SIG-M5 (cell line): ENCODE measurements at places on chromosomes 11 and 22.

GRCh38 chr11:95338430-95338991, 107.5 kb upstream of the SESN3 start:
- DNase-seq = no peak

DNA sequence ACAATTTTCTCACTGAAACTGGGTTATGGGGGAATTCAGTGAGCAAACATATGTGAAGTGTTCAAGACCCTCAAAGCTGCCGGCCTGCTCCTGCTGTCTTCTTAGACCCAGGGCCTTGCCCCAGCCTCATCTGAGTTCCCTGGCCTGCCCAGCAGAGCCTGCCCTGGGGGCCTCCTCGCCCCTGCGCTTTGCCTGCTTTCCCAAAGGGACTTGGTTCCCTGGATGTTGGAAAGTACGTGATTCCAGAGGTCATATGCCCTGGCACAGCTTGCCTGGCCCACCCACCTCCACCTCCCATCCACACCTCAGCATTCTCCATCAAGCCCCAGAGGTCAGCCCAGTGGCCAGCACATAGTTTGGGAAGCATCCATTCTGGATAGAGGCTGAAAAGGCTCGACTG, 13.7 kb upstream of the POU2F3 start:
- DNase-seq = no peak

- no peak for DNase-seq
Measured at GRCh38 chr11:75793966-75794365, 21.0 kb upstream of the UVRAG start.

GRCh38 chr22:44754998-44755397, 2.6 kb downstream of the ARHGAP8 start:
- no peak for DNase-seq

DNA sequence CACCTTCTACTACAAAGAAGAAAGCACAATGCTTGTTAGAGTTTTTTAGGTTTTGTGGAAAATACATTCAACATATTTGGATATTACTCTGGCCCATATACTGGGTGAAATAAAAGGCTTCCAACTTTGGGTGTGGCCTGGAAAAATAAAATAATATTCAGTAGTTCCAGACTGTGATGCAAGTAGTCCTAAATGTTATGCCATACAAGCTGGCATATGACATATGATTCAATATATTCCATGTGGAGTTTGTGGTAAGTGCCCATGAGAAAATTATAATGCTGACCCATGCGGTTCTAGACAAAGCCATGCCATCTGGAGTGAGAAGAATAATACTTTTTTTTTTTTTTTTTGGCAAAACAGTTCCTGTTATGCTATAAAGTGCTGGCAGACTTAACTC, 683.3 kb downstream of the LUZP2 start:
- DNase-seq = no peak

GRCh38 chr22:37893583-37893983, 12.5 kb upstream of the MICALL1 start:
- no peak for DNase-seq

DNA sequence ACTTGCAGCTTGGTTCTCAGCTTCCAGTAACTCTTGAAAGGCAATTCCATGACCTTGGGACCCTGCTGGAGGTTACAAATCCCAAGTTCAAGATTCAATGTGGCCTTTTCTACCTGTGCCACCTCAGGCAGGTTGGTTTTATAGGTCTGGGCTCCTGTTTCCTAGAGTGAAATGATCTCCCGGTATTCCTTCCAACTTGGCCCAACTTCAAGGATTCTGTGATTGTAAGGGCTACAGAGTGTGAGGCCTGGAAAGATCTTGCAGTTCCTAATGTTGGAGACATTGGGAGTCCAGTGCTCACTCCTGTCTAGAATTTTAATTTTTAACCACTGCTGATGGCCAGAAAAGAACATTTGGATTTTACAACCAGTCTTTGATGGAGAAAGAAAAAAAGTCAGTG, 91.6 kb downstream of the LDLRAD3 start:
- no peak for DNase-seq

GRCh38 chr11:73164803-73165540, 22.9 kb upstream of the FCHSD2 start:
- DNase-seq = no peak

GRCh38 chr11:87603887-87604286, 566.2 kb downstream of the TMEM135 start:
- no peak for DNase-seq

DNA sequence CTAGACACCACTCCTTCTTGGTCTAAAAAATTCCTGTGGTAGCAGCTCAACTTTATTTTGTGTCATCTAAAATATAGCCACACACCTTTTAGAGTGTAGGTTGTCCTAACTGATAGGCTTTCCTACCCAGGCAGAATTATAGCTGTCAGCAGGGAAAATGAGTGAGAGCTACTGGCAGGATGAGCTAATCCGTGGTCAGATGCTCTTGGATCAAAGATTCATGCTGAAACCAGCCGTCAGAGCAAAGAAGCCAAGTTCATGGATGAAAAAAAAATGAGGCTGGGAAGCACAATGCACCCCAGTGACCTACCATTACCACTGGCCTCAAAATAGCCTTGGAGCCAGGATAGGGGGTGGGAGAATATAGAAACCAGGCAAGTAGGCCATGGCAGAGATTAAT, 113.1 kb upstream of the BLID start:
- no peak for DNase-seq

DNA sequence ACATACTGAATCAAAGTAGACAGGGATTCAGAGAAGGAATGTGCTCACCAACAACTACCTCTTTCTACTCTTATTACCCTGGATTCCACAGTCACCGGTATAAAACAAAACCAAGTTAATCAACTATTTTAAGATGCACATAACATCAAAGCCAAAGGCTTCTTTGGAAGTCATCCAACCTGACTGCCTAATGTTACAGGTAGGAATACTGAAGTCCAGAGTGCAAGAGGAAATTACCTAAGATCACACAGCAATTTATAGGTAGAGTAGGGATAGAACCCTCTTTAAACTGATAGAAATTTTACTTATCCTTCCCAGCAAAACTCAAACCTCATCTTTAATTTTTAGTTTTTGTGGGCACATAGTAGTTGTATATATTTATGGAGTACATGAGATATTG, 76.3 kb downstream of the PAK1 start:
- DNase-seq = no peak

GRCh38 chr22:46273432-46274148, 5.8 kb downstream of the TTC38 start:
- no peak for DNase-seq

GRCh38 chr22:27419473-27419872, 382.1 kb downstream of the MN1 start:
- DNase-seq = no peak

GRCh38 chr11:128042290-128042751, 545.0 kb downstream of the ETS1 start:
- no peak for DNase-seq

DNA sequence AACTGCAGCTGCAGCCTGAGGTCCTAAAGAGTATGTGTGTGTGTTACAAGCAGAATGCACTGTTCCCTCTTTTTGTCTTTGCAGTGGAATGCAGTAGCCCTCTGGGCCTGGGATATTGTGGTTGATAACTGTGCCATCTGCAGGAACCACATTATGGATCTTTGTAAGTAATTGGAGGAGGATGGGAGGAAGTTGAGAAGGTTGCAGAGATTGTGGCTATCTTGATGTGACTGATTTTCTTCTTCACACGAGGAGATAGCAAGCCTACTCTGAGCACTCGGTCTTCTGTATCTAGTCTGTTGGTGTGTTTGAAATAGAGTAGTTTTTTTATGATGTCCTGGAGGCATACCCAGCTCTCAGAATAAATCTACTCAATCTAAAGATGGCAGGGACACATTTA, 2.3 kb downstream of the RBX1 start:
- DNase-seq = no peak

DNA sequence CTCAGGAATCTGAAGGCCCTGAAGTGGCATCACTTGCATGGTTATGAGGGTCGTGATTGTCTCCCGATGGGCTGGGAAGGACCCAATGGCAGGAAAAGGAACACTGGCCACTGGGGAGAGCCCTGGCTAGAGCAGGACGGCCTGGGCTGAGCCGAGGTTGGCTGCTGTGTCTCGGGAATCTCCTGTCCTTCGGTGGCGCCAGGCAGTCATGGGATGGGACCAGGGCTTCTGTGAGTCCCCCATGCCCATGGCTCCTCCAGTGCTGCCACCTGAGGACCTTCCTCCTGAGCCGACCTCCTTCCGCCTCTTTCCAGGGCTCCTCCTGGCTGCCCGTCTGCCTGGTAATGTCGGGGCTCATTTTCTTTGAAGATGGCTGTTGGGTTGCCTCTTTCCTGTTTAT, 1394.0 kb downstream of the BRD1 start:
- DNase-seq = no peak

- no peak for DNase-seq
Measured at GRCh38 chr11:57438345-57439285, 11.7 kb upstream of the SLC43A3 start.

- DNase-seq = no peak
Measured at GRCh38 chr11:8387141-8387540, 123.5 kb upstream of the LMO1 start.

DNA sequence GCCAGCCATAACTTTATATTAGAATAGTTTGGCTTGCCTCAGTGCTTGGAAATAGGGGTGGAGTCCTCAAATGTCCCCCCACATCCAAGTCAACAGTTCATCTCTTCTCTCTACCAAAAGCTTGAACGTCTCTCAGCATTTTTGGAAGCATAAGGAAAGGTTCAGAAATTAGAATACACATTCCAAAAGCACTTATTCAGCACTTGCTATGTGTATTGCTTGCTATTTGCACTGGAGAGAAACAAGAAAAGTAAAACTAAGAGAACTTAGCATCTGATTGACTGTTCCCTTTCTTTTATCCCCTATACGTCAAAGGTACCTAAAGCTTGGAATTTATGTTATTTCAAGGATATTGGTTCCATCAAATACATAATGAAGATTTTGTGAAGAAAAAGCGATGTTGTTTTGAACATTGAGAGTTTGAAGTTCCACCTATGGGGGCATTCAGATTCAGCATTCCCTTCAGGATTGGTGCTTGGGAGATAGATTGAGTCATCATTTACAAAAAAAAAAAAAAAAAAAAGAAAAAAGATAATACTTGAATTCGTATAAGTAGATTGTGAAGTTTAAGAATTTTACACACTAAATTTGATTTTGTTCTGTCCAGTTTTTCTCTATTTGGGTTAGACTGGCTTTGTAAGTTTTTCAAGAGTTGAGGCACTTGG, 1.3 kb downstream of the TBRG1 start:
- DNase-seq = no peak

- DNase-seq = no peak
Measured at GRCh38 chr11:87307101-87307500, 269.4 kb downstream of the TMEM135 start.

DNA sequence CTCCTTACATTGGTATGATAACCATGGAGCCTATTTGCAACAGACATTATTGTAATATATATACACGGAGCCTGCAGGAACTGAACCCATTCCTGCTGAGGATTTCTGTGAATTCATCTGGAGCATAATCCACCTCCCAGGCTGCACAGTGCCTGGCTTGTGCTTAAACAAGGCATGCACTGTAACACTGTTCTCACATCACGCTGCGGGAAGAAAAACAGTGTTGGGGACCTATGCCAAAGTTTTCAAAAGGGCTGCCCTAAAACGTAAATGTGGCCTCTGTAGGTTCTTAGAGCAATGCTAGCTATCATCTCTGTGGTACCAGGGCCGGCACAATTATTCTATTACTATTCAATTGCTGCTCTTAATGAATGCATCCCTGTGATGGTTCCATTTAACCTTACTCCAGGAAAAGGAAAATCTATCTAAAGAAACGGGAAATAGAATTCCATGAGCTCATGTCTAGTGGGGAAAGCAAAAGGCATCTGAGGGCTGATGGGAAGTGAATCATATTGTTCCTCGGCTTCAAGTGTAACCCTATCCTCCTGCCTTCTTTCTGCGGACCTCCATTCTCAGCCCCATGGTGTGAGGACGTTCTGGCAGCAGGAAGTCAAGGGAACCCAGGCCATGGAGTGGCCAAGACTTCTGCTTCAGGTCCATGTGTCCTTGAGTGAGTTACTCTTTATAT, 525.5 kb downstream of the SOX6 start:
- no peak for DNase-seq

DNA sequence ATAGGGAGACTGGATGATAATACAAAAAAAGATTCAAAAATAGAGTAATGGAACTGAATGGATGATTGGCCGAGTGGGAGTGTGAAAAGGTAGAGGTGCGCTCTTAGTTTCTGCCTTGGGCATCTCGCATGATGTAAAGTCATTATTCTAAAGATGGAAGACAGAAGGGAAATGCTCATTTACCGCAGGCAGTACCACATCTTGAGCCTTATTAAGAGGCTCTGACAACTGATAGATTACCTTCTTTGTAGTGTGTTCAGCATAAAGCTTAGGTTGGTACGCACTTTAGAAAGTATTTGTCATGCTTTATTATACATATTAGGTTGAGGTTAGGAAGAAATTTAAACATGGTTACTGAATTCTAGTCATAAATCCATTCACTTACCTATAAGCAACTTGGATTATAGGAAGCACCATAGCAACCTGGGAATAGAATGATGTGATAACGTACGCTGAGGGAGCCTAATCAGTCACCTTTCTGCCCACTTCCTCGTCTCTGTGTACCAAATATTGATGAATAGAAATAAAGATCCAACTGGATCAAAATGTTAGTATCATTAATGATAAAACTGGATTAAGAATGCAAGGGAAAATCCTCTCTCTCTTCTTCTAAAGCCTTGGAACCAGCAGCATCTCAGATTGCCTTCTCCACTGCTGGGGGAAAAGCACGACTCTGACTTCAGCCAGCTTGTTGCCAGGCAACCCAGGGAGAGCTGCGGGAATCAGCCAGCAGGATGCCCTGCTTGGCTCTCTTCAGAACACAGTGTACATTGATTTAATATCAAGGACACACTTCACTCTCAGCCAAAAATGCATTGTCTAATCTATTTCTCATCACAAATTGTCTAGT, 29.0 kb upstream of the VWA5A start:
- DNase-seq = no peak

DNA sequence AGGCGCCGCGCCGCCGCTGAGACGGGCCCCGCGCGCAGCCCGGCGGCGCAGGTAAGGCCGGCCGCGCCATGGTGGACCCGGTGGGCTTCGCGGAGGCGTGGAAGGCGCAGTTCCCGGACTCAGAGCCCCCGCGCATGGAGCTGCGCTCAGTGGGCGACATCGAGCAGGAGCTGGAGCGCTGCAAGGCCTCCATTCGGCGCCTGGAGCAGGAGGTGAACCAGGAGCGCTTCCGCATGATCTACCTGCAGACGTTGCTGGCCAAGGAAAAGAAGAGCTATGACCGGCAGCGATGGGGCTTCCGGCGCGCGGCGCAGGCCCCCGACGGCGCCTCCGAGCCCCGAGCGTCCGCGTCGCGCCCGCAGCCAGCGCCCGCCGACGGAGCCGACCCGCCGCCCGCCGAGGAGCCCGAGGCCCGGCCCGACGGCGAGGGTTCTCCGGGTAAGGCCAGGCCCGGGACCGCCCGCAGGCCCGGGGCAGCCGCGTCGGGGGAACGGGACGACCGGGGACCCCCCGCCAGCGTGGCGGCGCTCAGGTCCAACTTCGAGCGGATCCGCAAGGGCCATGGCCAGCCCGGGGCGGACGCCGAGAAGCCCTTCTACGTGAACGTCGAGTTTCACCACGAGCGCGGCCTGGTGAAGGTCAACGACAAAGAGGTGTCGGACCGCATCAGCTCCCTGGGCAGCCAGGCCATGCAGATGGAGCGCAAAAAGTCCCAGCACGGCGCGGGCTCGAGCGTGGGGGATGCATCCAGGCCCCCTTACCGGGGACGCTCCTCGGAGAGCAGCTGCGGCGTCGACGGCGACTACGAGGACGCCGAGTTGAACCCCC, 798 bp downstream of the BCR start:
- no peak for DNase-seq

GRCh38 chr22:26082866-26083265, 86.4 kb upstream of the SEZ6L start:
- no peak for DNase-seq
